ENCODE measurements at places on chromosomes 7 and 10.

GRCh38 chr10:43308986-43309385 is 42.1 kb upstream of the RASGEF1A start:
- no peaks in the 10 kb centered on the region for H3K36me3 ChIP-seq
- no peak overlapping the region for H3K27ac ChIP-seq
- DNase-seq, result no peak

DNA sequence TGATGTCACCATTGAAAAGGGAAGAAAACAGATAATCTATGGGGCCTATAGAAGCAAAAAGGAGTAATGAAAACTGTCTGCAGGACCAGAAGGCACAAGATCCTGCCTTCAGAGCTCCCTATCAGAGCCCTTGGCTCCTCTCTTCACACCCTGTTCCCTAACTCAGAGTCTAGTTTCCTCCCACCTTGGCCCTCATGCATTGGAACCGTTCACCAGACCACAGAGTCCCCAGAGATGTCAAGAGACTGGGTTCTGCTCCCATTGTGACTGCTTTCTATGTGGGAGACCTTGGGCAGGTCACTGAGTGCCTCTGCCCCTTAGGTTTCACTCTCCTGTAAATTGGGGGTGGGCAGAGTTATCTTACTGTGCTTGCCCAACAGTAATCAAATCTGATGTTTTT is 80.1 kb upstream of the RPA3 start:
- no peaks in the 10 kb centered on the region for H3K4me1 ChIP-seq
- no peak overlapping the region for H3K27ac ChIP-seq
- DNase-seq, result no peak
- no peaks in the 10 kb centered on the region for H3K27me3 ChIP-seq

- H3K27ac ChIP-seq, result no peak overlapping the region
- no peaks in the 10 kb centered on the region for H3K27me3 ChIP-seq
- no peaks in the 10 kb centered on the region for H3K4me1 ChIP-seq
- H3K4me3 ChIP-seq, result no peak overlapping the region
- no peaks in the 10 kb centered on the region for H3K36me3 ChIP-seq
Measured at GRCh38 chr10:30842894-30843293, 188.8 kb downstream of the ZNF438 start.

- DNase-seq, result no peak
- H3K4me3 ChIP-seq, result no peak overlapping the region
- H3K27ac ChIP-seq, result no peak overlapping the region
- no peaks in the 10 kb centered on the region for H3K4me1 ChIP-seq
- H3K27me3 ChIP-seq, result no peaks in the 10 kb centered on the region
Measured at GRCh38 chr7:22884911-22885788, 62.5 kb upstream of the TOMM7 start.

DNA sequence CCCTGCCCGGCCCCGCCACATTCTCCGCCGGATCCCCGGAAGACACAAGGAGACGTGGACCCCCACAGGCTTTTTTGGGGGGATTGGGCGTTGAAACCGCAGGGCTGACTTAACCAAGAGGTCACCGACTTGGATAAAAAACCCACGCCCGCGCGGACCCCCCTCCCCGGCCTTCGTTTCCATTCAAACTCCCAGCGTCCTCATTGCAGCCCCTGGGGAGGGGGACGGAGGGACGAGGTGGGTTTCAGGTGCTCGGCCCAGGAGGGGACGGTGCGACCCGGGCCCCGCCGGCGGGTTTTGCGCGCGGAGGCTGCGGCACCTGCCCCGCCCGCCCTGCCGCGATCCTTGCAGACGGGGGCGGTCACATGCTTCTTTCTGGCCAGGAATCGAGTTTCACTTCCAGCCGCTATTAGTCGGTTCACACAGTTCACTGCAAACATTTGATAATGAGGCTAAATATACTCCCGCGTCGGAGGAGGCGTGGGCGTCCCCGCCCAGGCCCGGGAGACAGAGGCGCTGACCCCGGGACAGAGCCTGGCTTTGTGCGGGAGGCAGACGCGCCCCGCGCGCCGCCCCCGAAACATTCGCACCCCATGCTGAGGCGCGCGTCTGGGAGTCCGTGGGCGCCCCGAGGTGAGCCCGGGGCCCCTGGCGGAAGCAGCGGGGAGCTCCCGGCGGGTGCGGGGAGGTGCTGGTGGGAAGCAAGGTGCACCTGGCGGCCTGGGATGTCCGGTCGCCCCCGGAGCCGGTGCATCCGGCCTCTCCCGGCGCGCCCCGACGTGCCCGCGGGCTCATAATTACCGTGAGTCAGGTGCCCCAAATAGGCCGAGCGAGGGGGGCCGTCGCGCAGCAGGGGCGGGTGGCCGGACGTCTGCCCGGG is 2.7 kb upstream of the PDGFA start:
- H3K4me1 ChIP-seq, result peaks cover 40% of the 10 kb centered on the region
- no peak overlapping the region for H3K27ac ChIP-seq
- H3K36me3 ChIP-seq, result no peaks in the 10 kb centered on the region
- peaks cover 45% of the 10 kb centered on the region for H3K27me3 ChIP-seq
- DNase-seq, result no peak

DNA sequence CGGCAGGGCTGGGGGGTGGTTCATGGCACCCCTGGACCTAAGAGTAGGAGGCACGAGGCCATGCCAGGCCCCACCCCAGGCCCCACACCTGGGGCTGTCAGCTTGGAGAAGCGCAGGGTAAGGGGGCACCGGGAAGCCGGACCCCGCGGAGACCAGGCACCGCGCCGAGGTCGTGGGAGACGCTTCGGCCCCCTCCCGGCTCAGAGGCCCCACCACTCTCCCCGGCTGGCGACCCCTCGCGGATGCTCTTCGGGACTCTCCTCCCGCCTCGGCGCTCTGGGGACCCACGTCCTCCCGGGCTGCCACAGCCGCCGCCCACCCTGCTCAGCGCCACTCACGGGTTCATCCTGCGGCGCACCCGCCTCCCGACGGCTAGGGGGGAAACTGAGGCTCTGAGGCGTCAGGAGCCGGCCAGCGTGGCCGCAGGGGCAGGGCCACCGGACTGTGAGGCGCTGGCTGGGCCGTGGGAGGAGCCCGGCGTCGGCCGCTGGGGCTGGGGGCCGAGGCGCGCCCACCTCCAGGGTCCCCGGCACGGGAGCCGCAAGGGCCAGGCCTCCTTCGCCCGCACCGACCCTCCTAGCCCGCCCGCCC is 25.9 kb downstream of the PDGFA start:
- no peaks in the 10 kb centered on the region for H3K36me3 ChIP-seq
- no peak for DNase-seq
- H3K4me1 ChIP-seq, result no peaks in the 10 kb centered on the region
- no peak overlapping the region for H3K27ac ChIP-seq

- DNase-seq, result no peak
- no peak overlapping the region for H3K4me3 ChIP-seq
- no peaks in the 10 kb centered on the region for H3K4me1 ChIP-seq
Measured at GRCh38 chr7:117808341-117808757, 64.9 kb downstream of the CTTNBP2 start.

- H3K36me3 ChIP-seq, result no peaks in the 10 kb centered on the region
- no peaks in the 10 kb centered on the region for H3K4me1 ChIP-seq
- no peaks in the 10 kb centered on the region for H3K27me3 ChIP-seq
- H3K4me3 ChIP-seq, result no peak overlapping the region
- no peak for DNase-seq
Measured at GRCh38 chr7:121300685-121301420, 27.9 kb upstream of the WNT16 start.

- H3K4me3 ChIP-seq, result no peak overlapping the region
- no peaks in the 10 kb centered on the region for H3K4me1 ChIP-seq
- H3K27ac ChIP-seq, result no peak overlapping the region
- peaks cover 26% of the 10 kb centered on the region for H3K36me3 ChIP-seq
- DNase-seq, result no peak
Measured at GRCh38 chr7:65955718-65956117, 26.3 kb downstream of the GUSB start.

GRCh38 chr10:132441818-132442524 is 45.0 kb downstream of the PWWP2B start:
- H3K36me3 ChIP-seq, result no peaks in the 10 kb centered on the region
- H3K4me1 ChIP-seq, result peaks cover 32% of the 10 kb centered on the region
- no peaks in the 10 kb centered on the region for H3K27me3 ChIP-seq
- no peak for DNase-seq

DNA sequence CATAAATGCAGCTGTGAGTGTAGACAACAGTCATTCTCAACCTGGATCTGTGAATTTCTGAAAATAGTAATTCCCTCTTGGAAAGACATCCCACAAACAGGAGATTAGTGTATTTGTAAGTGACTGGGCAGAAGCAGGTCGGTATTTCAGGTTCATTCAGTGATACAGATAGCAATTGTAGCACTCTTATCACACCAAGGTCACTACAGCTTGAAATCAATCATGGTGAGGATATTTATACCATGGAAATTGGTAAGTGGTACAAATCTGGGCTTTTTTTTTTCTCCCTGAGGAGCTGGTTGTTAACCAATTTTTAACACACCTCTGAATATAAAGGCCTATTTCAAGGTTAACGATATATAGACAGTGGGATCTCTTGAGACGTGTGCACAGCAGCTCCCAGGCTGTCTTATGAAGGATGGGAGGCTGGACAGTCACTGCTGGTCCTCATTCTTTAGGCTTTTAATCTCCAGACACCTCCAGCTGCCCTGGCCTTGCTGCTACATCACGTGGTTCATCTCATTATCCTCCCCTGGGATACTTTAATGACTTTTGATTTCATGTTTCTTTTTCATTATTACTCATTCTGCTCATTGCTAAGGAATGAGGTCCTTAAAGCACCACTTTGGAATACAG is 87.1 kb downstream of the ITGA8 start:
- DNase-seq, result no peak
- H3K27me3 ChIP-seq, result no peaks in the 10 kb centered on the region
- H3K36me3 ChIP-seq, result no peaks in the 10 kb centered on the region

- H3K36me3 ChIP-seq, result no peaks in the 10 kb centered on the region
- no peak overlapping the region for H3K27ac ChIP-seq
- no peaks in the 10 kb centered on the region for H3K4me1 ChIP-seq
- H3K27me3 ChIP-seq, result no peaks in the 10 kb centered on the region
- no peak for DNase-seq
- no peak overlapping the region for H3K4me3 ChIP-seq
Measured at GRCh38 chr10:6249698-6250097, 47.0 kb downstream of the PFKFB3 start.

GRCh38 chr7:20407585-20408466 is 77.1 kb downstream of the ITGB8 start:
- H3K27me3 ChIP-seq, result no peaks in the 10 kb centered on the region
- H3K4me1 ChIP-seq, result no peaks in the 10 kb centered on the region
- no peak overlapping the region for H3K4me3 ChIP-seq
- H3K36me3 ChIP-seq, result no peaks in the 10 kb centered on the region
- no peak for DNase-seq
- no peak overlapping the region for H3K27ac ChIP-seq

DNA sequence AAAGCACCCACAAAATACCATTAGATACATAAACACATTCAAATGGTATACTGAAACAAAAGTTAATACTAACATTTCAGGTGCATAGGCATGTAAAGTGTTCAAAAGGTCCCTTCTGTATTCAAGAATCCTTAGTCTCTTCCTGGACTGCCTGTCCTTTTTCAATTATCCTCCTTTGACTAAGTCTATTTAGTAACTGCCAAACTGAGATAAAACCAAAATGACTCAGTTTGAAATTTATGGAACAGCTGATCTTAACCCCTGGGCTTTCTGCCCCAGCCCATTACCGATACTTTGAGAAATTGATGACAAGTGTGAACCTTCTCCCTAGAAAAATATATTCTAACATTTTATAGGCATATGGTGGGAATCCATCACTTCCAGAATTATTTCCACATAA is 5.4 kb downstream of the EPC1 start:
- no peak overlapping the region for H3K27ac ChIP-seq
- no peaks in the 10 kb centered on the region for H3K27me3 ChIP-seq
- no peaks in the 10 kb centered on the region for H3K36me3 ChIP-seq
- no peak for DNase-seq

GRCh38 chr7:129066290-129067131 is 11.6 kb upstream of the TNPO3 start:
- no peaks in the 10 kb centered on the region for H3K4me1 ChIP-seq
- no peak for DNase-seq
- H3K27ac ChIP-seq, result no peak overlapping the region
- no peak overlapping the region for H3K4me3 ChIP-seq

GRCh38 chr10:110746254-110746826 is 102.2 kb downstream of the RBM20 start:
- peaks cover 22% of the 10 kb centered on the region for H3K4me1 ChIP-seq
- DNase-seq, result no peak
- H3K27me3 ChIP-seq, result no peaks in the 10 kb centered on the region
- H3K4me3 ChIP-seq, result no peak overlapping the region
- H3K36me3 ChIP-seq, result no peaks in the 10 kb centered on the region

- no peaks in the 10 kb centered on the region for H3K27me3 ChIP-seq
- H3K4me3 ChIP-seq, result no peak overlapping the region
- H3K27ac ChIP-seq, result no peak overlapping the region
- H3K36me3 ChIP-seq, result no peaks in the 10 kb centered on the region
Measured at GRCh38 chr10:29328983-29329382, 40.1 kb downstream of the LYZL1 start.

GRCh38 chr7:150479023-150479716 is 28.7 kb downstream of the GIMAP8 start:
- H3K4me1 ChIP-seq, result peaks cover 76% of the 10 kb centered on the region
- peak; percentile 43 for DNase-seq
- H3K27ac ChIP-seq, result peak overlapping the region; percentile 81
- H3K36me3 ChIP-seq, result peaks cover 25% of the 10 kb centered on the region

DNA sequence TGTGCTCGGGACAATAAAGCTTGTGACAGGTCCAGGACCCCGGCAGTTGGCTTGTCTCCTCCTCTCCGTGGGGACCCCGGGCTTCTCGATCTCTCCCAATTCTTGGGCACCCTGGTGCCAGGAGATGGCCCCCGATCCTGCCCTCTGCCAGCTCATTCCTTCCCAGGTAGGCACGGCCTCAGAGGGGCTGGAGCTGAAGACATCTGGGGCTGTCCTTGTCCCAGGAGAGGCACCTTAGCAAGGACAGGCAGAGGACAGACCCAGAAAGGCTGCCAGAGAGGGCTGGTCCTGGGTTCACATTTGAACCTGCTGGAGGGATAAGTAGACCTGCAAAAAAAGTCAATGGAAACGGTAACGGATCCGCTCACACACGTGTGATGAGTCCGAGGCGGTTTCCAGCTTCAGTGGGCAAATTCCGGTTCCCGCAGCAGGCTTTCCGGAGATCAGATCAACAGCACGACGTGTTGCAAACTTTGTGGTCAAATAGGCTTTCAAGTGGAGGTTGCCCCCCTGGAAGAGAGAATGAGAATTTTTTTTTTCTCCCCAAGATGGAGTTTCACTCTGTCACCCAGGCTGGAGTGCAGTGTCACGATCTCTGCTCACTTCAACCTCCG is 47.7 kb upstream of the GTF2IRD1 start:
- no peak overlapping the region for H3K4me3 ChIP-seq
- H3K27ac ChIP-seq, result no peak overlapping the region
- no peaks in the 10 kb centered on the region for H3K36me3 ChIP-seq
- no peak for DNase-seq
